ENCODE measurements at places on chromosomes 12 and 14.
A peak's percentile ranks its signal among the peaks of the same experiment; 100 is the strongest.

DNA sequence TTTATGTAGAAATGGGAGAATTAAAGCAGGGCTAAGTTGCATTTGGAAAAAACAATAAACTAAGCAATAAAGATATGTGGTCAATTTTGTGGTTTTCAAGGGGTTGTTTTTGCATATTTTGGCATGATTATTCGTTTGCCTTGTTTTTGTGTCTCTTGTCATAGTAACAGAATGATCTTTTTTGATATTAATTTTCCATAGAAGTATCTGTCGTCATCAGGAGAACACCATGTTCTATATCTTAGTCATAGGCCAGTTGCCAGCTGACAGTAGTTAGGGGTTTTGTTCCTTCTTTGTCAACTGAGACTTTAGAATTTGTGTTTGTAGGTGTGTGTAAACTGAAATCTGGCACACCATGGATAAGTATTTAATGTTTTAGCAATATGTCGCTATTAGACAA lies 1354.8 kb downstream of the LRFN5 start:
- DNase-seq, result no peak

- no peak for DNase-seq
Observed at GRCh38 chr14:70779667-70780066, 29.6 kb downstream of the MAP3K9 start.

- no peak for DNase-seq
Observed at GRCh38 chr12:121874071-121874470, 14.5 kb upstream of the PSMD9 start.

DNA sequence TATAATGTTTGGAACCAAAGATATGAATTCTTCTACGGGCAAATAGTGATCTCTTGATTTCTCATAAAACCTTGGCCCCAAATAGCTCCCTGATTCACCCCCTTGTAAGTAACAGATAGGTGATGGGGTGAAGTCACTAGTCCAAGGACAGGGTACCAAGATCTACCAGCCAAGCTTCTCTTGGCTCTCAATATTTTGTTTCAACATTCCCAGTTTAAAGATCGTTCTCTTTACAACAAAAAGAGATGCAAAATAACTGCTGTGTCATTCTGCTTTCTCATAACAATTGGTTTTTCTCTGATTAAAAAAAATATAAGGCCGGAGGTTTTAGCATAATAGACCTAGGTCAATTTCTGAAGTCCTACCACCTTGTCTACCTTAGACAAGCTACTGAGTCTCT lies 11.8 kb downstream of the PAH start:
- no peak for DNase-seq

DNA sequence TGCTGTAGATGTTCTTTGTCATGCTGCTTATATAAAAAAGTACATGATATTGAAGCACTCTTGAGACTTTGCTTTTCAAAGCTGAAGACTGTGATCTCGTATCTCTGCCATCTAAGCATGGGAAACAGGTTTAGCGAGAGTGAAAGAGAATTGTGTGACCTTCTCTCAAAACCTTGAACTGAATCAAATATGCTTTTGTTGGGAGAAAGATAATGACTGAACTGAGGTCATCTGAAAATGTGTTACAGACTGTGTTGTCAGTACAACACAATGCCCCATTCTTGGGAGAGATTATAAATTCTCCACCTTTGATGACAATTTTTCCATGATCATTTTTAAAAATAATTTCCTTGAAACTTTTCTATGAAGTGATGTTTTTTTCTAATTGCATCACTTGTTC lies 272.1 kb upstream of the SEL1L start:
- no peak for DNase-seq

DNA sequence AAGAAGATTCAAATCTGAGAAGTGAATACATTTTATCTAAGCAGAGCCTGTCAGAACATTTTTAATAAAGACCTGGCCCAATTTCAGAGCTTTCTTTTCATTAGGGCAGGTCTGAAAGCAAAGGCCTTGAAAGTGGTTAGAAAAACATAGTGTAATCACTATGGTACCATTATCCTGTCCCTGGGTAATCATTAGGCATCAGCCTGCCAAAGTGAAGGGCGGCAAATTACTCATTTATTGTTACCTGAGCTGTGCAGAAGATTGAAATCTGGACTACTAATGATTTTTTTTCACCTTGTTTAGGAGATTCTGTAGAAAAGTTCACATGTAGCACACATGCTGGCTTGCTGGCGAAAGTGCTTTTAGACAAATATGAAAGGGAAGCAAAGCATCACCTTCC lies 92.6 kb upstream of the PRKD1 start:
- DNase-seq, result peak; percentile 18

DNA sequence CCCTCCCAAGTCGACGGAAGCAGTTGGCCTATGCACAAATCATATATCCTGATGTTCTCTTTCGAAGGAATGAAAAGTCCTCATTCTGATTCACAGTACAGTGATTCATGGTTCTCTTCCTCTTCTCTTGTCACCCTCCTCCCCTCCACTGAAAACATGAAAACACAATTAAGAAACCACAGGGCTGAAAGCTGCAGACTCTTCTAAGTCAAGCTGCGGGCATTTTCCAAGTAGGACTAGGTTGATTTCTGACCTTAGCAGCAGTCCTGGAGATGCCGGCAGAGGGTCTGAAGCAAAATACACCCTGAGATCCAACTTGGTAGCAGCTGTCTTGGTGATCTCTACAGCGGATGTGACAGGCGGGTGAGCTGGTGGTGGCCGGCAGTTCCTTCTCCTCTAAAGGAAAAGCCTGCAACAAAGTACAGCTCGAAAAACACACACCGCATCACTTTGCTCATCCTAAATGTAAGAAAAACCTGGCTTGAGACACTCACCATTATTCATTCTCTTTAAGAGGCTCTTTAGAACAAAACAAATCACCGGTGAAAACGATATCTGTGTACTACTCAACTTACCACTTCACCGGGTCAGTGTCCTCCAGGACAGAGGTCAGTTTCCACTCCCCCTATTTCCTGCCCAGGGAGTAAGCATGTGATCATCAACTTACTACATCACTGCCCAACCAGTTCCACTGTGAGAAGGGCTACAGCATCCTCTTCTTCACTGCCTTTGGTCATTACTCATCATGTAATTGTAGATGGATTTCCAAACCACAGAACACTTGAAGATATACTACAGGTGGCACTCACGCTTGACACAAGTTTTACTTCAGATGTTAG lies 6.0 kb downstream of the TMCC3 start:
- no peak for DNase-seq

GRCh38 chr14:20302042-20302755 lies 3.6 kb downstream of the TTC5 start:
- no peak for DNase-seq

DNA sequence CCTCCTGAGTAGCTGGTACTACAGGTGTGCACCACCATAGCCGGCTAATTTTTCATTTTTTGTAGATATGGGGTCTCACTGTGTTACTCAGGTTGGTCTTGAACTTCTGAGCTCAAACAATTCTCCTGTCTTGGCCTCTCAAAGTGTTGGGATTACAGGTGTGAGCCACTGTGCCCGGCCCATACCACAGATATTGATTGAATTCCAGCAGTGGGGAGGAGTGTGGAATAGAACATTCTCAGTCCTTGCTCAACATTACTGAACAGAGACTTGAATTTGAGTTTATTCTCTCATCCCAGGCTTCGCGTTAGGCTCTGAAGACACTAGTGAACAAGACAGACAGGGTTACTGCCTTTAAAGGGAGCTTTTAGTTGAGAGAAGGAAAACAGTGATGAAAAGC lies 39.6 kb downstream of the PTPN11 start:
- DNase-seq, result no peak

GRCh38 chr14:104107611-104108569 lies 22.4 kb downstream of the ASPG start:
- no peak for DNase-seq

- DNase-seq, result no peak
Observed at GRCh38 chr12:107042801-107043200, 50.5 kb downstream of the CRY1 start.

Measured in NCI-H1105 (cell line).